ENCODE measurements at places on chromosomes 7 and 10. TPM values are rescaled to one million over a fixed set of nuclear protein-coding genes. Genes with fewer than 3 reads are reported as not detected.
A peak's percentile ranks its signal among the peaks of the same experiment; 100 is the strongest.

DNA sequence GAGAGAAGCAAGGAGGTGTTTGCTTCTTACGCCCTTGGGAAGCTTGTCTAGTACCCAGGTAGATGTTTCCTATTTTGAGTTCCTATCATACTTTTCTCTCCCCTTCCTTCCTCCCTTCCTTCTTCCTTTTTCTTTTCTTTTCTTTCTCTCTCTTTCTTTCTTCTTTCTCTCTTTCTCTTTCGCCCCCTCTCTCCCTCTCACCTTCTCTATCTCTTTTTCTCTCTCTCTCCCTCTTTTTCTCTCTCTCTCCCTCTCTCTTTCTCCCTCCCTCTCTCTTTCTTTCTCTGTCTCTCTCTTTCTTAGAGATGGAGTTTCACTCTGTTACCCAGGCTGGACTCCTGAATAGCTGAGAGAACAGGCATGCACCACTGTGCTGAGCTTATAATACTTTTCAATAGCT, 322.2 kb downstream of the TNS3 start:
- DNase-seq: no peak

DNA sequence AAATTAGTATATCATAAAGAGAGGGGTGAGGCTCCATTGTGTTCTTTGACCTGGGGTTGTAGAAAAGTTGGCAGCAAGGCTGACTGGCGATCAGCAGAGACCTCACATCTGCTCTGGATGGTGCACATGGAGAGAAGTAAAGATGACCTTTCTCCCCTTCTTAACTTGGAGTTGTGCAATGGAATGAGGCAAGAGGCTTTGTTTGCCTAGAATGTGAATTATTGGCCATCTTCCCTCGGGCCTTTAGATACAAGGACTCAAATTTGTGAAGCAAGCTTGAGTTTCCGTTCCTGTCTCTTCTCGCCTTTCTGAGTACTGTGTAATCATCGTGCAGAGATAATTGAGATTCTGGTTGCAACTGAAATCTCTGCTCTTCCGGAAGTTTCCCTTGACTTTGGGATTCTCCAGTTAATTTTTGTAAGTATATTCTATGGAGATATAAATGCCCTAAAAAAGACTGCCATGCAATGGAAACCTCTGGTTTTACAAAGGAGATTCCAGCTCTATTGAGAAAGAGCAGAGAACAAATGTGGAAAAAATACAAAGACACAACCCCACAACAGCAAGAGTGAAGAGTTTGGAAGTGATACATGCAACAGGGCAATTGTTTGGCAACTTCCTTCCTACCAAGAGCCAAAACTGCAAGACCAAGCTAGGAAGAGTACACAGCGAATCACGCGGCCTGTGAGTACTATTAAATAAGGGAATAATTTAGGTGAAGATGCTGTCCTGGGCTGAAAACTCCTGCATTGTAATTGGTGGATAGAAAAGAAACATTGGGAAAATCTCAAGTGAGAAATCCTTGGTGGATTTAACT, 542.3 kb upstream of the NRP1 start:
- no peak for DNase-seq

- DNase-seq: no peak
Measured at GRCh38 chr10:15037691-15038090, 6.1 kb upstream of the OLAH start.

DNA sequence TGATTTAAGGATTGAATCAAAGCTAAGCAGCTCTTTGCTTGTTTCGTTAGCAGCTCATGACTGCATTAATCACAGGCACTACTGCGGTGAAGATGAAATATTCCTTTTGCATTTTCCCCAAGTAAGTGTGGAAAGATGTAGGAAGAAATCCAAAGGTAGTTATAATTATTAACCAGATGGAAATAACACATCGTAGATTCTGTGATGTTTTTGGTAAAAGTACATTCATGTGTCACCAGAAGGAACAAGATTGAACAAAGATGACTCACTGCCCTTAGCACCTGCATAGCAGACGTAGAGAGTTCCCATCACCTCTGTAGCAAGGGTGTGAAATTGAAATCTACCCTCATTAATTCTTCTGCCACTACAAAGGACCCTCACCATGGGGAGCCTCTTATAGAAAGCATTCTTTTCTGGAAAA, 37.1 kb downstream of the SMURF1 start:
- DNase-seq: no peak

DNA sequence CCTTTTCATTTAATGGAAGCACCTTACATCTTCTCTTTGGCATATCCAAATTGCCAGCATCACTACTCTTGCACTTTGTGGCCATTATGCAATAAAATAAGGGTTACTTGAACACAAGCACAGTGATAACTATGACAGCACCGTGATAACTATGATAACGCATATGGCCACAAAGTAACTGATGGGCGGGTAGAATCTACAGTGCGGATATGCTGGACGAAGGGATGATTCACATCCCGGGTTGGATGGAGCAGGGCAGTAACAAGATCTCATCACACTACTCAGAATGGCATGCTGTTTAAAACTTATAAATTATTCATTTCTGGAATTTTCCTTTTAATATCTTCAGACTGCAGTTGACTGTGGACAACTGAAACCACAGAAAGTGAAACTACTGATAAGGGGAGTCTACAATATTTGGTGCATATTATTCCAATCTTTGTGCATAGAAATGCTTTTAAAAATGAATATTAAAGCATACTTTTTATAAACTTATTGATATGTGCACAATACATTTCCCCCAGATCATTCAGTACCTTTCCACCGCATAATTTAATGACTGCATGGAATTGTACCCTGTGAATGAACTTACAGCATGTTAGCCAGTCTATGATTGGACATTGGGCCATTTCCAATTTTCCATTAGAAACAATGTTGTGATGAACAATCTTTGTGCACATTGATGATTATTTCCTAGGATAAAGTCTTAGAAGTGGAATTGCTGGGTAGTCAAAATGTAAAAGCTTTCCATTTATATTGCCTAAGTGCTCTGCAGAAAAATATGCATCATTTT, 136.4 kb downstream of the WNT2 start:
- DNase-seq: no peak

GRCh38 chr10:52216852-52217251, 97.2 kb upstream of the DKK1 start:
- DNase-seq: peak; percentile 45

GRCh38 chr7:50653126-50653864, 88.1 kb upstream of the DDC start:
- no peak for DNase-seq

DNA sequence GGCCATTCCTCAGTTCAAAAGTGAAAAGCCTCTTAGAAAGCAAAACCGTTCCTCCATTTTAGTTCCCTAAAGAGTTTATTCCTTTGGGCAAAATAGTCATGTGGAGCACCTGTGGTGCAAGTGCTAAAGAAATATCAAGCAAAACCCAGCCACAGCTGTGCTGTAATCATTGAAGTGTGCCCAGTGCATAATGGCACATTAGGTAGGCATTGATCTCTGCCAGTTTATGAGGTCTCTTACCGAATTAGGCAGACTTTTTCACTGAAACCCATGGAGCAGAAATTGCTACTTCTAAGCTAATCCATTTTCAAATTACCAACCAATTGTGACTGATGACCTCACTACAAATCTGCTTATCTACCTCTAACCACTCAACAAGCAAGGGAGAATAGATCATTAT, 97.2 kb upstream of the SEMA3A start:
- no peak for DNase-seq

- DNase-seq: no peak
Measured at GRCh38 chr7:5667391-5667790, 114.1 kb downstream of the RNF216 start.

GRCh38 chr10:44976352-44977198, 2.0 kb downstream of the DEPP1 start:
- no peak for DNase-seq

DNA sequence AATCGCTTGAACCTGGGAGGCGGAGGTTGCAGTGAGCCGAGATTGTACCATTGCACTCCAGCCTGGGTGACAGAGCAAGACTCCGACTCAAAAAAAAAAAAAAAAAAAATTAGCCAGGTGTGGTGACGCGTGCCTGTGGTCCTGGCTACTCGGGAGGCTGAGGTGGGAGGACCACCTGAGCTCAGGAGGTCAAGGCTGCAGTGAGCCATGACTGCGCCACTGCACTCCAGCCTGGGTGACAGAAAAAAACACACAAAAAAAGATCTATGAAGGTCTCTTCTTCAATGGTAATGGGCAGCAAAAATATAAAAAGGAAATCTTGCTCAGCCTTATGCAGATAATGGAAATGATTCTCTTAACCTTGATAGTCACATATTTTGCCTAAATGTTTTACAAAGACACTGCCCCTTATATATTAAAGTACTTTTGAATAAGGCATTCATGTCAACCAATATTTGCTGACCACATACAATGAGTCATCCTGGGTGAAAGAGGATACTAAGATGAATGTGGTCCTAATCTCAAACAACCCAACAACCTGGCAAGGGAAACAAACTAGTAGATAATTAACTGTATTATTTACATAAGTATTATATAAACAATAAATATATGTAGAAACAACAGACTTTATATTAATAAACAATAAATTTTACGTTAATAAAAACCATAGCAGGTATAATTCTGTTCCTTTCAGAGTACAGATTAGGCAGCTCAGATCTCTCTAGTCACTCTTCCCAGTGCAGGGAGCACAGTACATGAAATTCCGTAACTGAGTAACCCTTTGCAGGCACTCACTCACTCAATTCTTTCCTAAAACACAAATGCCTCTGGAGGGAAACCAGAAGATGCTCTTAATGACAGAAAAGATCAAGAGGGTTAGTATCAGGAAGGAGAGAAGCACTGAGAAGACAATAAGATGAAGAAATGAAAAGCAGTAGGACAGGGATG, 8.1 kb downstream of the TOMM7 start:
- no peak for DNase-seq

DNA sequence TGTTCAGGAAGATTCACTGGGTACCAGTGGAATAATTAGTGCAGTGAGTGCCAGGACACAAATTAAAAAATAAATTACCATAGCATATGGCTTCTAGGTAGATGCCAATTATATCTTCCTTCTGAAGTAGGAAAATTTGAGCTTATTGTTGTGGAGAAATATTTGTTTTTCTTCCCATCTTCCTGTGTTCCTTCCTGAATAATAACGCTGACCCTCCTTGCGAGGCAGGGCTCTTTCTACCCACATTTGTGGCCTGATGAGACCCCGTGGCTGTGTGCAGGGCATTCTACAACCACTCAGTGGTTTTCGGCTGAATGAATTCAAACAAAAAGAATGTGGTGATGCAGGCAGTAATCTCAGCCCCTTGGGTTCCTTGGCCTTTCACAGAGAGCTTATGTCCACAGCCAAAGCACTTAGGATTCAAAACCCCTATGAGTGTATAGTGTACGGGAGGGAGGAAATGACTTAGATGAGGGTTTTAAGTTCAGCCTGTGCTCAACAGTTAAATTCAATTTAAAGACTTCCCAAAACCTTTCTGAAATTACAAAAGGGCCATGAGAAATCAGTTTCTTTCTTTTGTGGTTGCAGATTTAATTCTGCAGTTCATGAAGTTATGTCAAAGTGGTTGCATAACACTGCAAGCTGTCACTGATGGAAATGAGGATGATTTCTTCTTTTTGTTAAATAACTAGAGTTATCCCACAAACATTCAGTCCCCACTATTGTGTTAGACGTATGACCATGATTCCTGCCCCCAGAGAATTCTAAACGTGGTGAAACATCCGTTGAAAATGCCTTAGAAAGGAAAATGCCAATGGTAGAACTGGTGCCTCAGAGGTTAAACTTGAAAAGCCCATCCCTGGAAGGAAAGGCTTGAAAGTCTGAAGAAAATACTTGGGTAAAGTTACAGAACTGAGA, 255.3 kb downstream of the FZD1 start:
- no peak for DNase-seq

GRCh38 chr7:53059591-53059990, 24.2 kb downstream of the POM121L12 start:
- DNase-seq: no peak

DNA sequence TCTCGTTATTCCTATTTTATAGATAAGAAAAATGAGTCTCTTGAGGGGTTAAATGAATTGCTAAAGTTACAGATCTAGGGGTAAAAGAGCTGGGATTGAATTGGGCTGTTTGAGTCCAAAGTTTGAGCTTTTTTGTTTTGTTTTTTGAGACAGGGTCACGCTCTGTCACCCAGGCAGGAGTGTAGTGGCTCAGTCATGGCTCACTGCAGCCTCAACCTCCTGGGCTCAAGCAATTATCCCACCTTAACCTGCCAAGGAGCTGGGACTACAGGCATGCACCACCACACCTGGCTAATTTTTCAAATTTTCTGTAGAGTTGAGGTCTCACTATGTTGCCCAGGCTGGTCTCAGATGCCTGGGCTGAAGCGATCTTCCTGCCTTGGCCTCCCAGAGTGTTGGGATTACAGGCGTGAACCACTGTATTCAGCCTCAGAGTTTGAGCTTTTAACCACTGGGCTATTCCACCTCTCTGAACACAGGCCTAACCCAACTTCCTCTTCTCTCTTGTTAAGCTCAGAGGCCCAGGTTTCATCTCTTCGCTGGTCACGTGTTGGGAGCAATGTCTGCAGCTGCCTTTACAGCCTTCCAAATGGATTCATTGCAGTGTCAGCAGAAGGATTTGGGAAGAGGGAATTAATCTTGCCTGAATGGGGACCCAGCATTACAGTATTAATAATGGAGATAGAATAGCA, 8.0 kb downstream of the SUFU start:
- no peak for DNase-seq

GRCh38 chr10:88544140-88544870, 38.8 kb downstream of the RNLS start:
- no peak for DNase-seq

DNA sequence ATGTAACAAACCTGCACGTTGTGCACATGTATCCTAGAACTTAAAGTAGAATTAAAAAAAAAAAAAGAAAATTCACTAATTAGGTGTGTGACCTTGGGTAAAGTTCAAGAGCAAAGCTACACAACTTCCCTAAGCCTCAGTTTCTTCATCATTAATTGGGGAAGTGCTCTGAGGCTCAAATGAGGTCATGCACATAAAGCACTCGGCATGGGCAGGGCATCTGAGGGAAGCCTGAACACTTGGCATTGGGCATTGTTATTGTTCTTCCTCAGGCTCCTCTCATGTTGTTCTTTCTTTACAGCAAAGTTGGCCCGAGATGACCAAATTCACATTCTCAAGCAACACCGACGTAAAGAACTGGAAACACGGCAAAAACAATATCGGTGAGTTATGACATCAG, 21.5 kb downstream of the ALOX5 start:
- no peak for DNase-seq

The SEMA4G gene
- polyA plus RNA-seq: 46.3 TPM

The GIMAP5 gene
- 17.4 TPM for polyA plus RNA-seq

The LIPN gene
- polyA plus RNA-seq: not detected

The ADARB2 gene
- polyA plus RNA-seq: 0.49 TPM

The MAP3K8 gene
- polyA plus RNA-seq: 10.3 TPM

The SNX10 gene
- polyA plus RNA-seq: 8.4 TPM

The SPRN gene
- 4.5 TPM for polyA plus RNA-seq

The GNG11 gene
- polyA plus RNA-seq: 60.7 TPM

The TMEM176A gene
- 5.8 TPM for polyA plus RNA-seq

The MNX1 gene
- polyA plus RNA-seq: 0.45 TPM

Data from right lung (tissue), 10 donors.